ENCODE measurements at places on chromosomes 2 and 18.

DNA sequence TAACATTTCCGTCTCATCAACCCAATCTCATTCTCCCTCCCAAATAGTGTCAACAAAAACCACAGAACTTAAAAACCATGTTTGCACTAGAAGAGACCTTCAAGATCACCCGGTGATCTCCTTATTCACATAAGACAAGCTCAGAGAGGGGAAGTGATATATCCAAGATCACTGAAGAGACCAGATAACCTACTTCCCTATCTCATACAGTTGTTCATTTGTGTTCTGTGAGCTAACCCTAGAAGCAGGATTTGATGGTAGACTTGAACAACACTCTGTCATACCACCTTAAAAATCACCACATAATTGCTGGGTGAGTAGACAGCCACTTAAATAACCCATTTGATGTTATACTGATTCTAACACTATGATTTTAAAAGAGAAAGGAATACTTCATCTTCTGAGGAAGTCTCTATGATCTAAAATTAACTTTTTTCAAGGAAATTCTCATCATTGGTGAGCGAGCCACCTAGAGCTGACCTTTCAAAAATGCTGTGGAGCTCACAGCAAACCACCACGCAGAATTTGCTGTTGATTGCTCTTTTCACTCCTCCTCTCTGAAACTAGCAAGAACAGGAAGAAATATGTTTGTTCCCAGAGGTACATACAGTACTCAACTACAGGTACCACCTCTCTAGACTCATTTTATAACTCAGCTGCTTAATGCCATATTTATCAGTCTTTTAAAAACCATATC, 15.1 kb downstream of the AAK1 start:
- DNase-seq, result peak; percentile 48

GRCh38 chr18:11526675-11527074, 82.7 kb upstream of the SLC35G4 start:
- DNase-seq, result no peak

GRCh38 chr2:27155069-27155520, 6.3 kb downstream of the TCF23 start:
- DNase-seq, result no peak

GRCh38 chr2:134289225-134289624, 35.4 kb downstream of the MGAT5 start:
- no peak for DNase-seq

DNA sequence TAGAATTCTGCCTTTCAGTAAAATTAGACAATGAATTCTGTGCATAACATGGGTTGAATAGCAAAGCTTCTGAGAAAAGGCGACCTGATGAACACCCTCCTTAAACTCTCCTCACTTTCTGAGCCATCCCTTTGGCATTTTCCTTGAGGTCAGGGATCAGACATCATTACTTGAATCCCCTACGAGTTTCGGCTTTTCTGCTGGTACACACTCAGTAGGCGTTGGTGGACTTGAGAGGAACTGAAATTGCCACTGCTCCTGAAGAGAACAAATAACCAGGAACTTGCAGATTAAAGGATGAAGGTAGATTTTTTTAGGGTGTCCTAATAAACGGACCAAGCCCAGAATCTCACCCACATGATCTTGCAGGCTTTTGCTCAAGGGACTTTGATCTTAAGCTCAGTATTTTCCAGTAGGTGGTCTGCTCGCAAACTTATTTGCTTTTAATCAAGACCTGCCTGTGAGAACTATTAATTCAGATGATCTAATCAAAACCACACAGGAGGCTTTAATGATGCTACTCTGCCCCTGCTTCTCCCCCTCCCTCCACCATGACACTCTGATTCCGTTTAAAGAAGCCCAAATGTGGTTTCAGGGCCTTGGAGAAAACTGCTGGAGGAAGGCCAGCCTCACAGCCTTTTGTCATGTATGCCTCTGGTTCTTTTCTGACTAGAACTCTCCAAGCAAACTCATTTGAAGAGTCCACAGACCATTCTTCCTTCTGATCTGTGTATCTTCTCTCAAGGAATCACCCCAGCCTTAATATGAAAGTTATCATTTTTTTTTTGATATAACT, 124.9 kb downstream of the PRKCE start:
- DNase-seq, result no peak

DNA sequence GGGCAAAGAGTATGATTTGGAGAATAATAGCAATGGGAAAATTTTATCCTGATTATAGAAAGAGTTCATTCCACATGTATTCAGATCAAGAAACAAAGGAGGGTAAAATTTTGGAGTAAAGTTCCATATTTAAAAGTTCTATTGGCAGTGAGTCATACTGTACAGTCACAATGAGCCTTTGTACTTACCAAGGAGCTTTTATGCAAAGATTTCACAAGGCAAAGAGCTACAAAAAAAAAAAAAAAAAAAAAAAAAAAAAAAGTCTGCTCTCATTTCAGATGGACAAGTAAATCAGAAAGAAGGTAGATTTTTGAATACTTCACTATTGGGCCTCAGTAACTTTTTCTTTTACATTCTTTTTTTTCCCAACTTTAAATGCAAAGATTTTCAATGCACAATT, 1802.2 kb upstream of the PIK3C3 start:
- DNase-seq, result no peak

GRCh38 chr2:98478088-98478551, 33.5 kb downstream of the INPP4A start:
- no peak for DNase-seq

GRCh38 chr2:106885329-106885728, 638 bp downstream of the ST6GAL2 start:
- DNase-seq, result no peak

DNA sequence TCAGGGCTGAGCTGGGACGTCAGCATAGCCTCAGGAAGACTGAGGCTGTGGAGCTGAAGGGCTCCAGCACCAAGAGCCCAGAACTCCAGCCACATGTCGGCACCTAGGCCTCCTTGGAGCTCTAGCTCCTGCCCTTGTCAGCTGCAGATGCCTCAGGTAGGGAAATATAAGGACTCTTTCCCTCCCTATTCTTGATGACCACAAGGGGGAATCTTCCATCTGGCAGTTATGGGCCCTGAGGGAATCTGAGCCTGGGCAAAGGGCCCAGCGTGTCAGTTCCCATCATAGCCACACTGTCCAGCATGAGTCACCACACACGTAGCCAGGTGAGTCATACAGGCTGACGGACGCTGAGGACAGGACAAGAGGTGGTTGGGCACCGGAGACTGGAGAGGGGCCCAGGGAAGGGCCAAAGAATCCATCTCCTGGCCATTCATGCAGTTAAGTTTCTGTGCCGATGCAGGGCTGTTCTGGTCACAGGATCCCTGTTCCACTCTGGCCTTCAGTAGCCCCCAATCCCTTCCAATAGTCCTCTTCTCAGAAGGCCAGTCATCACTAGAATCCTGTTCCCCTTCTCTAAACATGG, 1.8 kb downstream of the MPV17 start:
- DNase-seq, result no peak

DNA sequence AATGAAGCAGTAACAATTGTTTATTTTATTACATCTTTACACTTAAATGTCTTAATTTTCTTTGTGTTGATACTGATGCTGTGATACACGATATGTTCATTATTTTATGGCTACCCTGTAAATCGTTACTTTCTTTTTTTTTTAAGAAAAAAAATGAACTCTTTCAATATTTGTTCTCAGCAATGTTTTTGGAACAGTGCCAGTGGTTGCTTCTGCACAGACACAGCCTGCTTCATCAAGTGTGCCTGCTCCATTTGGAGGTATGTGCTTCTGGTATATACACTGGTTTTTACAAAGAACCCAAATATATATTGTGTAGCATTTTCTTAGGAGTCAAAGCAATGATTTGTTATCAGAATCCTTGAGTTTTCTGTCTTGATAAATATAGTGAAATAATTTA, 62.2 kb upstream of the SCYGR2 start:
- no peak for DNase-seq

DNA sequence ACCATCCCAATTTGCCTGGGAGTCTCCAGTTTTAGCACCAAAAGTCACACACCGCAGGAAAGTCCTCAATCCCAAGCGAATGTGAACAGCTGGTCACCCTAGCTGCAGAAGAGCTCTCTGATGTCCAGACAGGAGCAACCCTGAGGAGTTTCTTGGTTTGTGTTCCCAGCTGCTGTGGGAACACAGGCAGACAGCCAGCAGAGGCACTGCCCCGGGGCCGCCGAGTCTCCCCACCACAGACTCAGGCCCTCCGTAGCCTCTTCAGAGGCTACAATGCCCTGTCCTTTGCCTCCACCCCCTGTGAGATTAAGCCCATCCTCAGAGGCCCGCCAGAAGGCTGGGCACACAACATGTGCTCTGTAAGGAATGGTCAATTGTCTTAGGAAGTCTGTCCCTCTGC, 111.5 kb downstream of the TTC32 start:
- DNase-seq, result no peak

DNA sequence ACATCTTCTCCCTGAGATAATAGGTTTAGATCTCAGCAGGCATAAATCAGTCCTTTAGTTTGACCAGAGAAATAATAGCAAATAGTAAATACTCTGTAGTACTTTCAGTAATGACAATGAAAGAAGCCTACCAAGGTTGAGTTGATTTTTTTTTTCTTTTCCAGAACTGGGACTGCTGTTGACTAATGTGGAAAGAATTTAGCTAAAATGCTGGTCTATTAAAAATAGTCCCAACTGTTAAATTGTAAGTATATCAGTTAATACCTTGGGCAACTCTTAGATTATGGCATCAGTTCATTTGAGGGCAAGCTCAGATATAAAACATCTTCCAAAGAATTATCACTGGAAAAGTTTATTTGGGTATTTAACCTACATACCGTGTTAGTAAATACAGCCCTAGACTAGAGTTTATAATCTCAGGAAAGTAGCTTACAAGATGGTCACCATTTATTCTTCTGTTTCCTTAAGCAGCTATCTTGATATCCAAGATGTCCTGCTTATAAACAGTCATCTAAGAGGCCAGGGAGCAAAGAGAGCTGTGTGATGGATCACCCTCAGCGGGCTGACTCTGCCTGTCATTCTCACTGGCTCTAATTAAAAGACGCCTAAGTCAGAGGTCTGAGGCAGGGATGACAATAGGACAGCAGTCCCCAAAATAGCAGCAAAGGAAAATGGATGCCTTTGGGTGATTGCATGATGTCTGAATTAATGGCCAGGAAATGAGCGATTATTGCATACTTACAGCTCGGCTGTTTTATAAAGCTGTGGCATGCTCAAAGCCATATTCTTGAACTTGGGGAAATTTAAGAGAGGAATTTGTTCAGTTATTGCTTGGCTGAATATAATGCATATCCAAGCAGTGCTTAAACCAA, 121.3 kb downstream of the MTX2 start:
- no peak for DNase-seq

- DNase-seq, result no peak
Observed at GRCh38 chr18:25062720-25063119, 289.2 kb downstream of the ZNF521 start.

GRCh38 chr2:80238692-80239469, 65.7 kb downstream of the LRRTM1 start:
- no peak for DNase-seq

GRCh38 chr2:138125306-138126288, 161.3 kb downstream of the HNMT start:
- DNase-seq, result no peak

DNA sequence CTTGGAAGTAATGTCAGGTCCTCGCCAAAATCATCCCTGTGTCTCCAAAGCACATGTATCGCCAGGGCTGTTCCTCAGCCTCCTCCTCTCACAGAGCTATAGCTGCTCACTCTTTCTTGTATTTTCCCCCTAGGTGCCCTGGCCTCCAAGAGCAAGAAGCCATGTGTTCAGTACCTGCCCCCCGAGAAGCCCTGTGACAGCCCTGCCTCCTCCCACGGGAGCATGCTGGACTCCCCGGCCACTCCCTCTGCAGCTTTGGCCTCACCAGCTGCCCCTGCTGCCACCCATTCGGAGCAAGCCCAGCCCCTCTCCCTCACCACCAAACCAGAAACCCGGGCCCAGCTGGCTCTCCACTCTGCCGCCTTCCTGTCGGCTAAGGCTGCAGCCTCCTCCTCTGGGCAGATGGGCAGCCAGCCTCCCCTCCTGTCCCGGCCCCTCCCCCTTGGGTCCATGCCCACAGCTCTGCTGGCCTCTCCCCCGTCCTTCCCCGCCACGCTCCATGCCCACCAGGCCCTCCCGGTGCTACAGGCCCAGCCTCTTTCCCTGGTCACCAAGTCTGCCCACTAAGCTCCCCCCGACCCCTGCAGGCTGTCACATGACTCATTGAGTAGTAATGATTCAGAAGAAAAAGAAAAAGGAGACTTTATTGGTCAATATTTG, 18.8 kb downstream of the TGOLN2 start:
- peak; percentile 83 for DNase-seq

DNA sequence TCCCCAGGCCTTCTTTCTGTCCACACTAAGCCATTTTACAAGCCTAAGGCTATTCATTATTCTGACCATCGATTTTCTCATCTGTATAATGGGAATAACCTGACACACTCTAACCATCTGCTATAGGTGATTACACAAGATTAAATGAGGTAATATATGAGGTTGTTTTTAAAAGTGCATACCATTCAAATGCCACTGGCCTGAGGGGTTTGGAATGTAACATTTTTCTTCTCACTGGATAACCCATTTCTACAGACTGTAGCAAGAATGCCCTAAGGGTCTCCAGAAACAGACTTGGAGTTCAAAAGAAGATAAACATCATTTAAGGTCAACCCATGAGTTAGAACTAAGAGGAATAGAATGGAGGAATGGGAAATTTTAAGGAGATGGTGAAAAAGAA, 111.7 kb upstream of the SETBP1 start:
- no peak for DNase-seq

DNA sequence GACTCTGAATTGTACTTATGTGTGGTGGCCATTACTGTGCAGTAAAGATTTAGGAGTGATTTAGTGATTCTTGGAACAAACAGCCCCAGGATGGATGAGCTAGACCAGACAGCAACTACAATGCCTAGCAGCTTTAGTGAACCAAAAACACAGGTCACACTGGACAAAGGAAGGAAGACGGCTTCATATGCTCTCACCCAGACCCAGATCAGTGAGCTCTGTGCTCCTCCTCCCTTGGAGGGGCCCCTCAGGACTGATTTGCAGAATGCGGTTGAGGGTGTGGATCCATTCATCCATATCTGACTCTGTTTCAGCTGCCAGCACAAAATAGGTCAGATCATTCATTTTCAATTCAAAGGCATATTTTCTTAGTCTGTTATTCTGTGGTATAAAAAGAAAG, 159.7 kb upstream of the CCDC195 start:
- no peak for DNase-seq

DNA sequence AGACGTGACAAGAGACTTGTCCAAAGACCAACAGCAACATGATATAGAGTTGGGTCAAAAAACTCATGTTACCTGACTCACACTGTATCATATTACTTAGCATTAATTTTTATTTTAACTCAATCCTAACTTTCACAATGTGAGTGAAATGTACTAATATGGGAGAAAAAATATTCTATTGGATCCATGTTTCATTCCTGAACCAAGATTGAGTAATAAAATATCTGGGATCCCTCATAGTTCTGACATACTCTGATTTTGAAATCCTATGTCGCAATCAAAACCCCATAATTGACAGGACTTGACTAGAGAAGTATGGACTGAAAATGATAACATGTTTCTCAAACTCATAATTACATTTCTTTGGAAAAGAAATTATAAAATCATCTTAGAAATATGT, 190.4 kb downstream of the RIT2 start:
- DNase-seq, result no peak

DNA sequence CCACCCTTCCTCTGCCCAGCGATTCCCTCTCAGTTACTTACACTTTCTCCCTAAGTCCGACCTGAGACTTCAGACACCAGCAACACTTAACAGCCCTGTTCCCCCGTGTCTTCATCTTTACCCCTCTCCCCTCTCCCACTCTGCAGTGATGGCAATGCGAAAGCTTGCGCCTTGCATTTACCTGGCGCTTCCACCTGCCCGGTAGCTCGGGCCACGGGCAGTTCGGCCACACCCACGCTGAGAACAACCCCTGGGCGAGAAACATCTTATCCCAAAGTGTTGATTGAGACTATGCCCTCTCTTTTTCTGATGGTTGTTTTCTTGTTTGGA, 558 bp downstream of the DNAJC10 start:
- DNase-seq, result no peak

All from GF-D8 (cell line).